ENCODE measurements at places on chromosomes 1 and 21.

DNA sequence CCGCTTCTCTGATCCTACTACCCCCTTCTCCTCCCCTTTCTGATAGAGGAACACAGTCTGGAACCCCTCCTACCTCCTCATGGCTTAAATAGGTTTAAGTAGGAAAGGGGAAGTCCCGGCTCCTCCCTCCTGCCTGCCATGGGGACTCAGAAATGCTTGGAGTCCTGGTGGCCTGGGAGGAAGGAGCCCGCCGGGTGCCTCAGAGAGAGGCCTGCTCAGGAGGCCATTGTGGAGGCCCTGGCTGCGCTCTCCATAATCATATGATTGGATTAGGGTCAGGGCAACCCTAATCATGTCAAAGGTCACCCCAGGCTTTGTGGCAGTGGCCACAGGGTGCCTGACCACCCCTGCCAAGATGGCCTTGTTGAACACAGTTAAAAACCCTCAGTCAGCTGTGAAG is 29.0 kb downstream of the WNT3A start:
- H3K27me3 ChIP-seq = peaks cover 19% of the 10 kb centered on the region
- H3K4me1 ChIP-seq = no peaks in the 10 kb centered on the region
- H3K4me3 ChIP-seq = no peak overlapping the region
- no peaks in the 10 kb centered on the region for H3K36me3 ChIP-seq

GRCh38 chr1:6497215-6497866 is 5.9 kb upstream of the PLEKHG5 start:
- H3K27me3 ChIP-seq = peaks cover 16% of the 10 kb centered on the region
- peak overlapping the region; percentile 63 for H3K4me3 ChIP-seq
- peaks cover 47% of the 10 kb centered on the region for H3K4me1 ChIP-seq
- peak overlapping the region; percentile 74 for H3K27ac ChIP-seq
- no peaks in the 10 kb centered on the region for H3K36me3 ChIP-seq

- peaks cover 76% of the 10 kb centered on the region for H3K4me1 ChIP-seq
- no peak overlapping the region for H3K4me3 ChIP-seq
- H3K27ac ChIP-seq = peak overlapping the region; percentile 84
- H3K27me3 ChIP-seq = no peaks in the 10 kb centered on the region
- no peak for DNase-seq
These were observed 11.5 kb downstream of the GPR3 start for GRCh38 chr1:27403931-27404330.

DNA sequence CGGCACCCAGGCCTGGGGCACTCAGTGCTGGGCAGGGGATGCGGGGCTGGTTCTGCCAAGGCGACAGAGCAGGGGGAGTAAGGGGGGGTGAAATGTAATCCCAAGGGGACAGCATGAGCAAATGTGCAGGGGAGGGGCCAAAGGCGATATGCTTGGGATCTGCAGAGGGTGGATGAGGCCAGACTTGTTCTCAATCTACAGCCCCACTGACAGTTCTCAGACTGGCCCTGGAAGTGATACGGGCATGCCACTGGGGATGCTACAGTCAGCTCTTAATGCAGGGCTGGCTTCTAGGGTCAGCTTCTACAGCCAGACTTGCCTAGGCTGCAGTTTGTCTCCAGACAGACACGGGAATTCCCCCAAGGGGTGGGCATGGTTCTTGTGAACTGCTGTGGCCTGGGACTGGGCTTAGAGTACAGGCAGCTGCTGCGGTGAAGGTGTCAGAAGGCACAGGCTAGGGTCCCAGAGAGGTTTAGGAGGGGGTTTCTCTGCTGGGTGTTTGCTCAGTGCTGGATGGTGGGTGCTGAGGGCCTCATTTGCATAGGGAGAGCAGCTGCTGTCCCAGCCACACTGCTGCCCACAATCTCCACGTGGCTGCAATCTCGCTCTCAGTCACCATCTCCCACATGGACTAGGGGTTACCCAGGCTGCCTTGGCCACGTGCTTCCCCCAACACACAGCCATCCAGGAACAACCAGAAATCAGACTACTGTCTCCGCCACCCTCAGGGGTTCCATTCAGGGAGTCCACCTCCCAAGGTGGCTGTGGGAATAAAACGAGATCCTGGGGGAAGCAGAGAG is 190.1 kb downstream of the HIVEP3 start:
- H3K27me3 ChIP-seq = no peaks in the 10 kb centered on the region
- no peak overlapping the region for H3K4me3 ChIP-seq
- peak overlapping the region; percentile 80 for H3K27ac ChIP-seq
- no peaks in the 10 kb centered on the region for H3K36me3 ChIP-seq
- peaks cover 11% of the 10 kb centered on the region for H3K4me1 ChIP-seq

GRCh38 chr1:28308750-28309149 is 20.1 kb upstream of the MED18 start:
- DNase-seq = no peak
- H3K4me1 ChIP-seq = no peaks in the 10 kb centered on the region
- H3K27me3 ChIP-seq = no peaks in the 10 kb centered on the region
- no peak overlapping the region for H3K4me3 ChIP-seq
- H3K27ac ChIP-seq = no peak overlapping the region
- no peaks in the 10 kb centered on the region for H3K36me3 ChIP-seq

Data from heart left ventricle (tissue), 16 donors.